ENCODE measurements at places on chromosomes 13 and 19. TPM values are rescaled to one million over a fixed set of nuclear protein-coding genes. Genes with fewer than 3 reads are reported as not detected.

DNA sequence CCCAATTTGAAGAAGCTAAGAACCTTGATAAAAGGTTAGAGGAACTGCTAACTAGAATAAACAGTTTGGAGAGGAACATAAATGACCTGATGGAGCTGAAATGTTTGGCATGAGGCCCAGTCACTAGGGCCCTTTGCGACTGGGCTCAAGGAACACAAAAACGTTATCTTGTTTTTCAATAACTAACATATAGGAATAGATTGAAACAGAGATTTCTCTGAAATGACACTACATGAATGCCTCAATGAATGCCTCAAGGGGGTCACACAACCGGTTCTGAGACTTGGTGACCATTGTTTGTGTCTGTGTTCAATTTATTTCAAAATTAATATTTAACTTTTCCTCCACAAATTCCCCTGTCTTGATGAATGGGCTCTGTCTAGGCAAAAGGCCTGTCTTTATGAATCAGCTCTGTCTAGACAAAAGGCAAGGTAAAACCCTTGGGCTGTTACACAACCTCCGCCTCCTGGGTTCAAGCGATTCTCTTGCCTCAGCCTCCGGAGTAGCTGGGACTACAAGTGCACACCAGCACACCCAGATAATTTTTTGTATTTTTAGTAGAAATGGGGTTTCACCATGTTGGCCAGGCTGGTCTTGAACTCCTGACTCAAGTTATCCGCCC lies 932 bp upstream of the ZNF486 start:
- DNase-seq: no peak

GRCh38 chr19:58407658-58408151 lies 744 bp upstream of the ZNF584 start:
- no peak for DNase-seq

ZNF28 gene
- 18.3 TPM for total RNA-seq

DNA sequence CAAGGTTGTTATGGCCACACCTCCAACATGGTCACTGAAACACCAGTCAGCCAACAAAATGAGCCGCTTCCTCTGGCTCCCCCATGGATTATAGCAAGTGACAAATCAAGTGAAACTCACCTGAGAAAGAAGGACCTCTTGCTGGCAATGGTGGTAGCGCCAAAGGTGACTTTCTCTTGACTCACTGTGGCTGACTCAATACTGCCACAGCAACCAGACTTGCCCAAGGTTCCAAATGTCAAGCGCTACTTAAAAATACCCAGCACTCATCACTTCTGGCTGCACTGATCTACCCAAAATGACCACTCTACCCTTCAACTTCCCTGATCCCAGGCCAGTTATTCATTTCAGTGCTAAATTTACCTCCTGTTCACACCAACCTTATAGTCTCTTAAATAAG lies 495.5 kb downstream of the FOXO1 start:
- no peak for DNase-seq

ZNF560 gene
- 2.4 TPM for total RNA-seq

DNA sequence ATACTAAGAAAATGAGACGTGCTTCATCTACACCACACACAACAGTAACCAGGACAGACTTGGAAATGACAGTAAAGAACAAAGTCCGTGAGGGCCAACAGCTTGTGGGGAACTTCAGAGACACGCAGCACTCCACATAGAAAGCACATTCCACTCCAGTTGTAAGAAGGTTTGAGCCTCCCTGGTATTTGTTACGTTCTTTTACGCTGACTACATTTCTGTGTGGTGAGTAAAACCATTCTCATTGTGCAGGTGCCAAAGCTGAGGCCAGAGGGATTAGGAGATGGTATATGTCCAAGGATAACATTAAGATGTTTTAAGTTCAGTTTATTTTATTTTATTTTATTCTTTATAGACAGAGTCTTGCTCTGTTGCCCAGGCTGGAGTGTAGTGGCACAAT lies 1189.9 kb downstream of the UQCRFS1 start:
- no peak for DNase-seq

GRCh38 chr13:51241720-51242119 lies 19.5 kb downstream of the FAM124A start:
- DNase-seq: no peak

CGB8 gene
- 5.3 TPM for total RNA-seq

PRR22 gene
- 4.5 TPM for total RNA-seq

DNA sequence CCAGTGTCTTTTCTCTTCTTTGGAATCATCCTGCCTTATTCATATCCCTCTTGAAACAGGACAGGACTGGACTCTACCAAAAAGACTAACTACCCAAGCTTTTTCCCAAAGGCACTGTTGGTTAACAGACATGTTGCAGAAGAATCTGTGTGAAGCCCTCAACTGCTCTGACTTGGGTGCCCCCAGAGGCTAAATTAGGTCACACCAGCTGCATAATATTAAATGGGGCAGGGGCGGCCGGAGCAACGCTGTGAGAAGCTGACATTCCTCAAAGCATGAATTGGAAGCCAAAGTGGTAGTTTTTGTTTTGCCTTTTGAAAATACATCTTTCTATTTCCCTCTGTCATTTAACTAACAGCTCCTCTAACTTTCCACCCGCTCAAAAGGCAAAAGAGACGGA lies 185.9 kb downstream of the LHFPL6 start:
- no peak for DNase-seq

DNA sequence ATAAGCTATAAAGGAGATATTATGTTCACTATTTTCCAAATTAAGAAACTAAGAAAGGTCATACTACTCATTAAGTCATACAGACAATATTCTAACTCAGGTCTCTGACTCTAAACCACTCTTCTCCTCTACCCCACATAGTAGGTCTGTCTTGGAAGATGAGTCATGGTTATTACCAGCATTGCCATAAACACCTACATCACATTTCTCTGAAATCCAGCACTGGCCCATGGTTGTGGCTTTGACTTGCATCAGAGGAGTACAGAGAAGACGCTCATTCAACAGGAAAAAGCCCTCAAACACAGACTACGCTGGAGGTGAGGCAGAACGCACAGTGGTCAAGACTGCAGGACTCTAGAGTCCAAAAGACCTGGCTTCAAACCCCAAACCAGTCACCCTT lies 476.8 kb downstream of the COG6 start:
- DNase-seq: no peak

- DNase-seq: peak; percentile 68
These were observed 5.3 kb downstream of the RASIP1 start for GRCh38 chr19:48735031-48735615.

All from PC-9 (cell line).